ENCODE measurements at places on chromosomes 1 and 21.

DNA sequence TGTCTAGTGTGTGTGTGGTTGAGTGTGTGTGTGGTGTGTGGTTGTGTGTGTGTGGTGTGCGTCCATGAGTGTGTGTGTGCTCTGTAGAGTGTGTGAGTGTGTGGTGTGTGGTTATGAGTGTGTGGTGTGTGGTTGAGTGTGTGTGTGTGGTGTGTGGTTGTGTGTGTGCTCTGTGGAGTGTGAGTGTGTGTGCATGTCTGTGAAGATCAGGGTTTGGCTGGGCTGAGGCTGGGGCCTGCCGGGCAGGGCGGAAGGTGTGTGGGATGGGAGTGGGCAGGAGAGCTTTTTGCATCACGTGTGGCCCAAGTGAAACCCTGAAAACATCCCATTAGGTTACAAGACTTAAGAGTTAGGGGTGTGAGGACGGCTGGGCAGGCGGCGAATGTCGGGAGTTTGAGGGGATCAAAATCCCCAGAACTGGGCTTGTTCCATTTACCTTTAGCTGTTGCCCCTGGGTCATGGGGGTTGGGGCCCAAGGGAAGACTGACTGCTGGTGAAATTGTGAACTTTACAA is 2.9 kb upstream of the FCMR start:
- no peak for DNase-seq

DNA sequence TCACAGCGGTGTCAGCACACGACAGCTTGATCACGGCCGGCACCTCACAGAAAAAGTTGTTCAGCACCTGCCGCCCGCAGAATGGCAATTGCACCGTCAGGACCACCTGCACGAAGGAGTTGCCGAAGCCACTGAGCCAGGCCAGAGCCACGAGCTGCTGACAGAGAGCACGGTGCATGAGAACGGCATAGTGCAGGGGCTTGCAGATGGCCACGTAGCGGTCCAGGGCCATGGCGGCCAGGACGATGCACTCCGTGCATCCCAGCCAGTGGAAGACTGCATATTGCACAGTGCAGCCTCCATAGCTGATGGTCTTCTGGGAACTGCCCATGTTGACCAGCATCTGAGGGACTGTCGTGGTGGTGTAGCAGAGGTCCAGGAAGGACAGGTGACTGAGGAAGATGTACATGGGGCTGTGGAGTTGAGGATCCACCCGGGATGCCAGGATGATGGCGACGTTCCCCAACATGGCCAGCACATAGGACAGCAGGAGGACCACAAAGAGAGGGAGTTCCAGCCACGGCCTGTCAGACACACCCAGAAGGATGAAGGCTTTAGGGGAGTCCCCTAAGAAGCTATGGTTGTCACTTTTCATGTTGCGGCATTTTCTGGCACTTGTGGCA is 6.4 kb downstream of the OR2B11 start:
- DNase-seq = no peak

DNA sequence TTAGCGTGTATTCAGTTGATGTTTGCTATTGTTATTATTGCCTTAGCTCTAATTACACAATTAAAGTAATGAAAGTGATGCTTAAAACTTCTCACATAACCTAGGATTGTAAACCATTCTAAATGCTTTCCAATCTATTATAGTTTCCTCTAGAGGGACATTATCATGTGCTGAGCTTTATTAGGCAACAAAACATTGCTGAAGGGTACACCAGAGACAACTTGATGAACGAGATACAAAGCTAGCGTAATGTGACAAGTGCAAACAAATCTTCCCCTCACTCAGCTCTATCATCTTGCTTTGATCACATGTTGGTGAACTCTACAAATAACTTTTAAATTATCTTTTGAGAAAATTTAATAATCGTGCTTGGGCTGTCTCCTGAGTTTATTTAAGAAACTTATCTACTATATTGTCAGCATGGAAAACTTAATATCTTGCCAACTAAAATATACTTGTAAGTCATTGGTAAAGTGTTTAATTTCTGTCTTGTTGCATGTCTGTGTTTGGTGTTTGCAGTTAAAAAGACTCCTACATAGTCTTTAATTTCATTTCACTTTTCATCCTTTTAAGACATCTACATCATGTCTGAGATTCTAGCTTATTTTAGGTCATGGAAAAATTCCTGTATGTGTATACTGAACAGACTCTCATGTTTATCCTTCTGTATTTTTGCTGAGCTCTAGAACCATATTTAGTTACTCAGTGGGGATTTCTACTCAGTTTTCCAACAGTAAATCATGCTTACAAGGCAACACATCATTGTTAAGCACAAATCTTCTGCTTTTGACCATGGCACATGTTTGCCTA is 104.2 kb upstream of the ADAMTS5 start:
- no peak for DNase-seq

GRCh38 chr21:38351961-38352521 is 95.2 kb downstream of the KCNJ15 start:
- DNase-seq = peak; percentile 41

GRCh38 chr1:94013367-94013878 is 104.2 kb upstream of the GCLM start:
- no peak for DNase-seq

DNA sequence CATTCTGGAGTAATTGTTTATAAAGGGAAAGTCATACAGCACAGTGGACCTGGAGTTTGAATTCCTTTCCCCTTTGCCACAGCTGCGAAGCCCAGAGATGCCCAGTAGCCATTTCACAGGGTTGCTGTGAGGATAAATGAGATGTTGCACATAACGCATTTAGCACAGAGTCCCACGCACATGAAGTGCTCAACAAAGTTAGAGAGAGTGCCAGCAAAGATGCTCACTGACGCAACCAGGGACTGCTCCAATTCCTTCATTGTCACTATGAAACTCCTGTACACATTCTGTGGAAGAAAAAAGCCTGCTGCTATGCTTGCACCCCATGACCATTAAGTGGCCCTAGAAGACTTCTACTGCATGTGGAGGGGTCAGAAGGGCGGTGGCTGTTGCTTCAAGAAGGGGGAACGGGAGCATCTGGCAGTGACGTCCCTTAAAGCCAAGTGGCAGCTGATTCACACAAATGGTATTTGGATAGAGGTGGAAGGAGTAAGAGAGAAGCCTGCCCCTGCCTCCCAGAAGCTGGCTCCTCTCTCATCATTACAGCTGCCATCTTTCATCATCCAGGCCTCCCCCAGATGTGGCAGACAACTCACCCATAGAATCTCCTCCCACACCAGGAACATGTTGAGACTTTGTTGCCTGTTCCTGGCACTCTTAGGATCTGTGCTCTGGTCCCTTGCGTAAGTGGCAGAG is 26.5 kb upstream of the VAV3 start:
- no peak for DNase-seq

DNA sequence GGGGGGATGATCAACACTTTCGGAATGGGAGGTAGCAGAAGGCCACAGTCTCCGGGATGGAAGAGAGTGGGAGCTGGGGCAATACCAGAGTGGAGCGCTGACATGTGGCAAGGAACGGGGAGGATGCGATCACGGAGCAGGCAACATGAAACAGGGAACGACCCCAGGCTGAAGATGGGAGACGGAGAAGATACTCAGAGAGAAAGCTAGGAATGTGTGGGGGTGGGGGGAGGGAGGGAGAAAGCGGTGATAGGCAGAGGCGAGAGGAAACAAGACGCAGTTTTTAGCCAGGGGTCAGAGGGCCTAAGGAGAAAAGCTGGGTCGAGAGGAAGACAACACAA is 577 bp downstream of the RAB3GAP2 start:
- DNase-seq = no peak

- no peak for DNase-seq
Observed at GRCh38 chr1:71831646-71832045, 450.7 kb downstream of the NEGR1 start.

DNA sequence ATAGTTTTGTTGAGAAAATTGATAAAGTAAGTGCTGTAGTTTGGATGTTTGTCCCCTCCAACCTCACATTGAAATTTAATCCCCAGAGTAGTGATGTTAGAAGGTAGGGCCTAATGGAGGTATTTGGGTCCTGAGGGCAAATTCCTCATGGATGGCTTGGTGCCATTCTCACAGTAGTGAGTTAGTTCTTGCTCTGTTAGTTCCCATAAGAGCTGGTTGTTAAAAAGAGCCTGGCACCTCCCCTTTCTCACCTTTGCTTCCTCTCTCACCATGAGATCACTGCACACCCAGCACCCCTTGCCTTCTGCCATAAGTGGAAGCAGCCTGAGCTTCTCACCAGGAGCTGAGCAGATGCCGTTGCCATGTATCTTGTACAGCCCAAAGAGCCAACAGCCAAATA is 354.8 kb upstream of the NFIA start:
- no peak for DNase-seq

All from NCI-H748 treated with DMSO at 0.1 percent for 48 hours (cell line).